Ascending aorta (tissue), 2 donors: ENCODE measurements at places on chromosomes 12 and 14. TPM values are rescaled to one million over a fixed set of nuclear protein-coding genes. Genes with fewer than 3 reads are reported as not detected.
A peak's percentile ranks its signal among the peaks of the same experiment; 100 is the strongest.

SPATS2 gene
- 13.8 TPM for total RNA-seq

GRCh38 chr14:100073576-100074430 is 8.6 kb downstream of the EVL start:
- DNase-seq = no peak

KLHDC1 gene
- total RNA-seq = not detected

DNA sequence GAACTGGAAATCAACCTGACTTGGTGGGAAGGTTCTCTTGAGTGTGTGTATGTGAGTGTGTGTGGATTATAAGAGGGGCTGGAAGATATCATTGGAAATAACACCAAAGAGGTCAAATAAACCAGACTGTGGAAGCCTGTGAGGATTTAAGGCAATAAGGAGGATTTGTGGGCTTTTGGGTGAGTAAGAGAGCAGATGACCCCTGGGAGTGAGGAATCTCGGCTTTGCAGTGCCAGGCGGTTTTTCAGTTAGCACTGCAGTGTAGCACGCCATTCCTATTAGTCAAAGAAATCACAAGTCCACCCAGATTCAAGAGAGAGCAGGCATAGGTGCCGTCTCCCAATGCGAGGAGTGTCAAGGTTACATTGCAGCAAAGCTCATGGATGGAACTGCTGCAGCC is 63.3 kb downstream of the CALM1 start:
- DNase-seq = no peak

DNA sequence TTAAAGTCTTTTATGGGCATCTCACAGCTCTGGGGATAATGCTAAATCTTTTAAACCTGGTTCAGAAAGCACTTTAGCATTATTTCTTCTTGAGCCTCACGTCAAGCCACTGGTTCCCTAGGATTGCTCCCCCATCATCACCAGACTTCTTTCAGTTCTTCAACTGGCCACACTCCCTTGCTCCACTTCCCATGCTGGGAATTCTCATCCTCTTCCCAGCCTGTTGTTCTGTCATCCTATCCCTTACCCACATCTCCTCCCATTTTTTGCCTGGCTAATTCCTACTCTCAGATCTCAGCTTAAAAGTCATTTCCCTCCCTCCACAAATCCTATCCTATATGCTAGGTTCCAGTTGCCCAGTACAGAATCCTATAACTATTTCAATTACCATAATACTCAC is 14.4 kb downstream of the FERMT2 start:
- DNase-seq = no peak

- DNase-seq = no peak
Observed at GRCh38 chr12:57899010-57899662, 42.2 kb upstream of the ATP23 start.

DNA sequence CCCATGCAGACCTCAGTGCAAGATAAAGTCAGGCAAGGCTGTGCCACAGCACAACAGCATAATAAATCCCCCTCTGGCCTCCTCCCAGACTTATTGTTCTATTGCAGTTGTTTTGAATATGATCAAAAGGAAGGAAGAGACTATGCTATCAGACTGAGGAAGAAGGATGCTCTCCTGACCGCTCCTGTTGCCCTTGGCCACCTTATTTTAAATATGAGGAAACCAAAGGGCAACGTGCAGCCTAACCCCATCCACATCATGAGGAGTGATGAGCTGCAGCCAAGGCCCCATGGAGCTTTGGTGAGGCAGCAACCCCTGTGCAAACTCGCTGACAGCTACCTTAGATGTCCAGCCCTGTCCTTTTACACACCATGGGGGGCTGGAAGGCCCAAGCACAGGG is 291.7 kb downstream of the ZFP36L1 start:
- no peak for DNase-seq

DNA sequence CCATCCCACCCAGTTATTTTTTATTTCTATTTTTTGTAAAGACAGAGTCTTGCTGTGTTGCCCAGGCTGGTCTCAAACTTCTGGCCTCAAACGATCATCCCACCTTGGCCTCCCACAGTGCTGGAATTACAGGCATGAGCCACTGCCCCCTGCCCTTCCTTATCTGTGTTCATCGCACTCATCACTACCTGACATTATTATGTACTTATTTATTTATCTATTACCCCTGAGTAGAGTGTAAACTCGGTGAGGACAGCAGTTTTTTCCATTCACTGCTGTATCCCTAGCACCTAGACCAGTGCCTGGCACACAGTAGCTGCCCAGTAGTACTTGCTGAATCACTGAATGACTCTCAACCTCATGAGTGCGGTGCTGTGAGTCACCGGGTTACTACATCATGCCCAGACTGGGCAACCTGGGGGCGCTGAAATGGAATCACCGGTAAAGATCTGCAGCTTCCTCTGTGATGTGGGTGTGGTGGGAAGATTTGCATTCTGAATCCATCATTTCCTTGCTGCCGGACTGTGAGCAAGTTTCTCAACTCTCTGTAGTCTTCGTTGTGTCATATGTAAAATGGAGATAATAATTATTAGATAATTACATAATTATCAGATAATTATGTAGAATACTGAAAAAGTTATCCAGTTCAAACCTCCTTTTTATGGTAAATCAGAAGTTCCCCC is 81.9 kb upstream of the USP44 start:
- peak; percentile 87 for DNase-seq

GRCh38 chr12:21502164-21502496 is 541 bp downstream of the GOLT1B start:
- no peak for DNase-seq

GRCh38 chr14:65195042-65195719 is 92.9 kb upstream of the MAX start:
- no peak for DNase-seq

- no peak for DNase-seq
Observed at GRCh38 chr14:75374911-75375310, 52.9 kb upstream of the JDP2 start.

TAS2R14 gene
- not detected for total RNA-seq

LBHD2 gene
- not detected for total RNA-seq

MORN3 gene
- not detected for total RNA-seq

- DNase-seq = no peak
Observed at GRCh38 chr12:64109706-64110105, 112.4 kb downstream of the KICS2 start.

DNA sequence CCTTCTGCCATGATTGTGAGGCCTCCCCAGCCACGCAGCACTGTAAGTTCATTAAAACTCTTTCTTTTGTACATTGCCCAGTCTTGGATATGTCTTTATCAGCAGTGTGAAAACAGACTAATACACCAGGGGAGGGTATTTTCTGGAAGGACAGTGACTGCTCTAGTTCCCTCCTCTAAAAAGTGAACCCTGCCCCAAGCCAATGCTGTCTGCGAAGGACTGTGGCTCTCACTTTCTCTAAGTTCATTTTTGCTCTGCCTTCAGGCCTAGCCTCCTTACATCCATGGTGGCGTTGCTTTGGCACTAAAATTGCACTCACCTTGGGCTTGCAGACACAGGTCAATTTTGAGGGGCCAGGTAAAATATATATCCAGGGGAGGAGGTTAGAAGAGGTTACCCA is 323.0 kb downstream of the VRK1 start:
- no peak for DNase-seq

GRCh38 chr12:26851031-26851809 is 18.2 kb upstream of the ITPR2 start:
- no peak for DNase-seq

- DNase-seq = no peak
Observed at GRCh38 chr12:113479590-113480335, 8.1 kb upstream of the LHX5 start.

DNA sequence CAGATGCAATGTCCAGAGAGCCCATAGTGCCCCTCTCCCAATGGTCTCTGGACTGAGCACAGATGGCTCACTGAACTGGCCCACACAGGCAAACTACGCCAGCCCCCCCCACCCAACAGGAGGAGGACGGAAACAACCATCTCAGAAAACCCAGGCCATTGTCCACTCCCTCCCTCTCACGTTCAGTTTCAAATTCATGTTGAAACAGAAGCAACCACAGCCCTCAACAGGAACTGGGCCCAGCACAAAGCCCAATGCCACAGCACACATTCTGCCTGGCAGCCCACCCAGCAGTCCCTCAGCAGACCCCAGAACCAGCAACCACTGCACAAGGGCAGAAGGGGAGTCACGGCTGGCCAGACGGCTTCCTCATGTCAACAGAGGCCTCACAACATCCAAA is 10.6 kb downstream of the CCDC88C start:
- no peak for DNase-seq

CACNA2D4 gene
- total RNA-seq = not detected

HSPB8 gene
- total RNA-seq = 129 TPM

GRCh38 chr12:114311974-114312373 is 94.0 kb downstream of the TBX5 start:
- DNase-seq = peak; percentile 16

LALBA gene
- total RNA-seq = not detected

PLCZ1 gene
- total RNA-seq = not detected

- no peak for DNase-seq
Observed at GRCh38 chr12:122856999-122857671, 21.9 kb downstream of the HIP1R start.

MMP19 gene
- total RNA-seq = 37.5 TPM

PRKD1 gene
- total RNA-seq = 34.6 TPM

DNA sequence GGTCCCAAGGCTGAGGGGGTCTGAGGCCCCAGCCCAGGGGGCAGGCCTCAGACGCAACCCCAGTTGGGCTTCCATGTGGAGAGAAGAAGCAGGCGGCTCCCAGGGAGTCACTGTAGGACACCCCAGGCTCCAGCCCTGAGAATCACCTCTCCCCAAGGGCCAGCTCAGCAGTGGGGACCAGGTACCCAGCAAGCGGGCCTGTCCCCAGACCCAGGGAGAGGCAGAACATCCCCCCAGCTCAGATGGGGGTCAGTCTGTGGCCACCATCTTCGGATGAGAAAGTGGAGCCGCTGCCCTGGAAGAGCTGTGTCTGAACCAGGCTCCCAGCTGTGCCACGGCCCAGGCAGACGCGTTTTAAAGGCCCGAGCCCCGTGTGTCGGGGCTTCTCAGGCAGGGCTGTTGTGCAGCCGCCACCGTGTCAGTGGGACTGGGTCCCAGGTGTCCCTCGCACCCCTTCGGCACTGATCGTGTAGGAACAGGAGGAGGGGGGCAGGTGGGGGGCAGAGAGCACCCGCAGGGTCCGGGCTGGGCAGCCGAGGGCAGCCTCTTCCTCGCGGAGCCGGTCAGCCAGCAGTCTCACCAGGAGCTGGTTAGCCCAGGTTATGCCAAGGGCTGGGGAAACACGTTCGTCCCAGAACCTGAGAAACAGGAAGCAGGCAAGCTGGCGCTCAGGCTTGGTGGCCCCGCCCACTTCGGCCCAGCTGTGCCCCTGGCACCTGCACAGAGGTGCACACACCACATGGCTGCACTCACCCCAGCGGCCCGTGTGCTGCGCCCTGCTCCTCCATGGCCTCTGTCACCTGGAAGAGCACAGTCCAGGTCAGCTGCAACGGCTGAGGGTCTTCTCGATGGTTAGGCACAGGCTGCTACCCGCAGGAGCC is 16.6 kb downstream of the XRCC3 start:
- DNase-seq = no peak

CSRP2 gene
- total RNA-seq = 59.7 TPM

DNA sequence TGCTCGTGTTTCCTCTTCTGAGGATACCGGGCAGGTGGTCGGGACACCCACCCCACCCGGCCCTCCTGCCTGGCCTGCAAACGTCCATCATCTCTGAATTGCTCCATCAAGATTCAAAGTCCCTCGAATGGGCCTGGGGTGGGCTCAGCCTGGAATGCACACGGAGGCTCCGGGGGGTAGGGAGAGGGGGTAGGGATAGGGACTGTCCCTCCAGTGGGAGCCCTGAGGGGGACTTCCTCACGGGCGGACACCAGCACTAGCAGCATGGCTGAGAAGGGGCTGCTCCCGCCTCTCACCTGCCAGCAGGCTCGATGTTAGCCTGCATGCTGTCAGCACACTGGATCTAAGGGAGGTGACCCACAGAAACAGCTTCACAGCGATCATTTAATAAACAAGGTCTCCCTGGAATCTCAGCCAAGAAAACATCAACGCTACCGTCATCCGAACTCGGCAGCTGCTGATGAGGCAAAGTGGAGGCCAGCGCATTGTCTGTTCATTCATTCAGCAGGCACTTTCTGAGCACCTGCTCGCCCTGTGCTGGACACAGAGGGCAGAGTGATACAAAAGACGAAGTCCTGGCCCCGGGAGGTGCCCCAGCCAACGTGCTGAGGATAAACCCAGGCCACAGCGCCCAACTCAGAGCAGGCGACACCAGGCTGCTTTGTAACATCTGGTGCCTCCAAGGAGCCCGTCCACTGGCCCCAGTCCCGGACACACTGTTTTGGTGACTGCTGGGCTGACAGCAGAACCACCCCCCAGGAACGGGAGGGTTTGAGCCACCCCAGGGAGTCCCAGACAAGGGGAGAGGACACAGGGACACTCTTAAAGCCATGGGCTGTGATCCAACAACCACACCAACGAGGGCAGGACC is 6.3 kb downstream of the TMEM179 start:
- DNase-seq = no peak

DNA sequence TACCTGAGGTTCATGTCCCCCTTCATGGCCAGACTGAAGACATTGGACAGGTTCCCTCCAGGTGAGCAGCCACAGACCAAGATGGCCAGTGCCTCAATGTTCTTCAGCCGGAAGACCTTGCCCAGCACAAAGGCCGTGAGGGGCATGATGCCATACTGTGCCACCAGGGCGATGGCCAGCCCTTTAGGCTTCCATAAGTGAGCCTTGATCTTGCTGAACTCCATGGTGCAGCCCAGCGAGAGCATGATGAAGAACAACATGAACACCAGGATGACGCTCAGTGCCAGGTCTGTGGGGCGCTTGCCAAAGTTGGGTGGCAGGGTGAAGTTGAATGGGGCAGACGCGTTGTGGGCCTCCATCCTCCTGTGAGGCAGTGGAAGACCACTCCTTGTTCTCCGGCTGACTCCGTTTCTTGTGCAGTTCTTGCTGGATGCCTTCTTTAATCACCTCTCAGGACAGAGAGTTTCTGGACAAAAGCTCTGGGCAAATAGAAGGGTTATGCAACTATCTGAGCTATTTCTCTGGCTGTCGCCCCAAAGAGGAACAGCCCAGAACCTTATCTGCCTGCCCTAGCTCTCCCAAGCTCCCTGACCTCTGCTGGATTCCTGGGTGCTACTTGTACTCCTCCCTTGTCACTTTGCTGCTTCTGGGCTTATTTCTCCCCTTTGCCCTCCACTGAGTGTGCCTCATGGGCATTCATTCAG is at the start of gene SLC10A1:
Gene SLC10A1 (minus strand): TSS at position 445 of the 704 bp plus-strand sequence. CDS start 86 bp downstream, at position 359.
- DNase-seq = no peak

GRCh38 chr12:40335991-40336390 is 111.2 kb downstream of the LRRK2 start:
- DNase-seq = no peak

- DNase-seq = no peak
Observed at GRCh38 chr12:57476162-57476992, 3.3 kb downstream of the ARHGAP9 start.
